ENCODE measurements at places on chromosomes 7 and 10. TPM values are rescaled to one million over a fixed set of nuclear protein-coding genes. Genes with fewer than 3 reads are reported as not detected.

OR2A14 gene
- total RNA-seq, result not detected

DNA sequence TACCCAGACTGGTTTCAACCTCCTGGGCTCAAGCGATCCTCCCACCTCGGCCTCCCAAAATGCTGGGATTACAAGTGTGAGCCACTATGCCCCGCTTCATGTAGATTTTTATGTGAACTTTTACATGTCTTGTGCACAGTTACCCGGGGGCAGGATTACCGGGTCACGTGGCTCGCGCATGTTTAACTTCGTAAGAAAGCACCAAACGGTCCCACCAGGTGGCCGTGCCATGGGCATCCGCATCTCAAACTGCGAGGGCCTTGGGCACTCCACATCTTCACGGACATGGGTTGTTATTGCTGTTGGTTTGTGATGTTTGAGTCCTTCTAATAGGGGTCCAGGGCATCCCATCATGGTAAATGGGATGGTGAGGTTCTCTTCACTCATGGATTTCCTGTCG is 636.6 kb upstream of the FOXK1 start:
- no peak for DNase-seq

SYNPO2L gene
- total RNA-seq, result 0.11 TPM

GRCh38 chr10:68787813-68788212 is 39.5 kb upstream of the STOX1 start:
- no peak for DNase-seq

GRCh38 chr7:55440040-55440690 is 75.0 kb downstream of the LANCL2 start:
- no peak for DNase-seq

INSYN2A gene
- 2.3 TPM for total RNA-seq

DNA sequence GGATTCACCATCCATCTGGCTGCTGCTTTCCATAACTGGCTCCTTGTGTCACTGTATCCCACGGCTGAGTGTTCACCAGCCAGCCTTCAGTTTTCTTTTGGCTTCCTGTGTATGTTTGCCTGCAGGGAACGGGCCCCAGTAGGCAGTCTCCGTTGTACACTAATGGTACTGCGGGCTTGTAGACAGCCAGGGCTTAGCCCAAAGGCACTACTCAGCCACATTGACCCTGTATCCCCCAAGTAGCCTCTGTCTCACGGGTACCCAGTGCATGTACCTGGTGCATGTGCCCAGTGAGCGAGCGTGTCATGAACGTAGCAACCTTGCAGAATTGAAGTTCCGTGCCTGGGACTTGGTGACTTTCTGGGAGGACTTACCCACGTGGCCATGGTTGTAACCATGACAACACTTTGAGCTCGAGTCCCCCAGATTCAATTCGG is 6.1 kb downstream of the PFKFB3 start:
- no peak for DNase-seq

DNA sequence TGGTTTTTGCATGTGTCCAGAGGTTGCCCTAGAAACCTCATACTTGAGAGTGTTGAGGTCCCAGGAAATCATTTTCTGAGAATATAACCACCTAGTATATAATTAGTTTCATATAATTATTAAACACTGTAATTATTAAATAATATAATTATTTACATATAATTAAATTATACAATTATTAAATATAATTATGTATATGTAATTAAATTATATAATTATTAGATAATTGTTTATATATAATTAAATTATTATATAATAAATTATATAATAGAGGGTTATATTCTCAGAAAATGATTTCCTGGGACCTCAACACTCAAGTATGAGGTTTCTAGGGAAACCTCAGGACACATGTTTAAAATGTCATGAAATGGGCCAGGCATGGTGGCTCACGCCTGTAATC is 27.6 kb downstream of the SCRN1 start:
- no peak for DNase-seq

DNA sequence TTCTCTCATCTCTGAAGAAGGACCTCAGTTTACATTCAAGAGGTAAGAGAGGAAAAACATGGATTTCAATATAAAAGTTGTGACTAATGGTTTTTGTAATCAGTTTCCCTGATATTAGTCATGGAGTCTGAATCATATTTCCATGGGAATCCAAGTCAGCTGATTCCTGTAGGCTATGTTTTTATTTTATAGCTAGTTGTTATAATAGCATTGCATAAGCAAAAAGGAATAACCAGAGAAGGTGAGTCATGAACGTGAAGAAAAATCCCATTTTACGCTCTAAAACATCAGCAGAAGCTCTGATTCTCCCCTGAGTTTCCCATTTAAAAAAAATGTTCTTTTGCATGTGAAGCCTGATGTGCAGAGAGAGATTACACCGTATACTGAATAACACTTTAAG is 299.3 kb downstream of the SFMBT2 start:
- DNase-seq, result no peak

DNA sequence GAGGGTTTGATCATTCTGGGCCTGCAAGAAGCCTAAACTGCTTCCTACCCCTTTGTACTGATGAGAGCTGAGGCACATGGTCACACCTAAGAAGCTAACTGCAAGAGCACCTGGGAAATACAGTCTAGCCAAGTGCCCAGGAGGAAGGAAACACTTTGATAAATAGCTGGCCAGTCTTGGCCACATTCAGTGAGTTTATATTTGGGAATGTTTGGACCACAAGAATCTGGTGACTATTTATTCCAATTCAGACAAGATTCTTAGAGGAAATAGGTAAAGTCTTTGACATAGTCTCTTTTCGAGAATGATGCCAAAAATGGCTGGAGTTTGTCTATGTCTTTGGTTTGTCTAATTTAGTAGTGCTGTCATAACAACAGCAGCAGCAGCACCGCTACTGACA is 213.6 kb downstream of the KIF20B start:
- DNase-seq, result no peak

- DNase-seq, result no peak
Observed at GRCh38 chr10:1015688-1016087, 10.0 kb downstream of the IDI2 start.

PILRA gene
- 9.9 TPM for total RNA-seq

DNA sequence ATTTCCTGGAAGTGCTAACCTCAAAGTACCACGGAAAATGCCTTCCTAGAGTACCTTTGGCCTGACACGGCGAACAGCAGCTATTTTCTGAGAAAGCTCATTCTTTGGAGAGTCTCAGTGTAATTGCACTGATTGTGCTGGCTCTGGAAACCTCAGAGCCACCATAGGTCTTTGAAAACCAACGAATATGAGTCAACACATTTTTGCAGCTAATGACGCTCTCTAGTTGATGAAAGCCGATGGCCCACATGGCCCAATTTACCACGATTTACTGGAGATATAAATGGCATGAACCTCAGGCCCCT is 187.1 kb downstream of the ADARB2 start:
- DNase-seq, result peak; percentile 37

DNA sequence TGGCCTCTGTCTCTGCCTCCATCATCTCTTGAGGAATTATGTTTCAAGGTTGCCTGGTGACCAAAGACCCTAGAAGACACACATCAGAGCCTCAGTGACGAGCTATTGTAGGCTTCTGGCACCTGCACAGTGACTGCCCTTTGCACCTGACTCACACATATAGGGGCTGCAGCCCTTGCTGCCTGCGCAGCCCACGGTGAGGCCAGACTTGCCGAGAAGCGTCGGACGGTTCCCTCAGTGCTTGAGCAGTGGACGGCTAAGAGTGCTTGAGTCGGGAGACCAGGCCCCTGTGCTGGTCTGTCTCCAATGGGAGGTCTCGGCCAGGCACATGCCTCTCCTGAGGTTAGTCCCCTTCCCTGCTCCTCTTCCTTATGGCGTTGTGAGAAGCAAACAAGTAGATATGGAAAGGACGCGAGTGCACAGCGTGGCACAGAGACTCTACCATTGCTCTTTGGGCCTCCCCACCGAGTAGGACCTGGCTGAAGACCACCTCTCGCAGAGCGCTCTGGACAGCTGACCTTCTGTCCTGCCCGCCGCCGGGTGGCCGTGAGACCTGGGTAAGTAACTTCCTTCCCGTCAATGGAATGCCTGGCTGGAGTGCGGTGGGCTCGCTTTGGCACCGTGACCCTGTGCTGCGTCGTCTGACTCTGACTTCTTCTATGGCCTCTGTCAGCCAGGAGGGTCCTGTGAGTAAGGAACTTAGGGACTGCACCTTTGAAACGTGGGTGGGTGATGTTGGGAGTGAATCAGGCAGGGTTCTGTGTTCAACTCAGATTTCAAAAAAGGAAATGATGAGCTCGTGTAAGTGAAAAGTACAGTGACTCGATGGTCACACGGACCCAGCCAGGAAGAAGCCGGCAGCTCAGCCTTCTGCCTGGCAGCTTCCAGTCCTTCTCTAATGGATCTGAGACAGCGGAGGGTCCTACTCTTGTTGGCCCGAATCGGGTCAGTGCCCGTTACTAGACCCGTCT is 33.7 kb downstream of the ZNF775 start:
- no peak for DNase-seq

SLC18A3 gene
- not detected for total RNA-seq

DNA sequence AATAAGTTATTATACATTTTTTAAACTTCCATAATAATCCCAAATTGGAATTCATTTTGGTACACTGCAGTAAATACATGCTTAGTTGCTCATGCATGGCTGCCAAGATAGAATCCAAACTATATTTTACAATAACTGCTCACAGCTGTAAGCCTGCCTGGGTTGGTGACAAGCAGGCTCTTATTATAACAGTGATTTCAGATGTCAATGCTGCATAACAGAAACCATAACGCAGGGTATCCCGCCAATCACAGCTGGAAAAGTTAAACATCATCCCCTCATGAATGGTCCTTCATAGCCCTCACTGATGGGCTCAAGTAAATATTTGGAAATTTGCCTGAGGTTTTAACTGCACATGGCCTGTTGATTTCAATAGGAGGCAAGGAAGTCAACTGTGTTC is 149.8 kb downstream of the AMPH start:
- DNase-seq, result no peak

DNA sequence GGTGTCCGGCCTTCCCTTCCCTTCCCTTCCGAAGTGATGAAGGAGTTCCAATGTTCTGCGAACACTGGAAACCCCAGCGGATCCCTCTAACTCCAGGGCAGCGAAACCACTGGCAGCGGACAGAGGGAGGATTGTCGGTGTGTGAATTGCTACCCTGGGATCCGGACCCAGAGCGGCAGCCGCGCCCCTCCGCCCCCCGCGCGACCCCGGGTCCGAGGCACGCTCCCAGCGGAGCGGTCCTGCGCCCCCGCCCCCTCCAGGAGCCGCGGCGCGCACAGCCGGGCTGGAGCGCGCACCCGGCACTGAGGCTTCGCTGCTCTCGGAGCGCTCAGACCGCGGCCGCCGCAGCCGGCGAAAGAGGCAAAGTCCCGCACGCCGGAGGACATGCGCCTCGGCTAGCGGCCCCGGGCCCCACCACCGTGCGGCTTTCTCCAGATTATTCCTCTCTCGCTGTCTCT is at the start of gene PTPRZ1:
TSS of gene PTPRZ1 (plus strand) at position 331 of the 458 bp plus-strand sequence. CDS start 339 bp downstream, outside the sequence.
- peak; percentile 67 for DNase-seq

GRCh38 chr10:5976512-5977470 is 552 bp downstream of the IL15RA start:
- peak; percentile 57 for DNase-seq

All from lung (tissue), 17 donors.